ENCODE measurements at places on chromosomes 3 and 15.

DNA sequence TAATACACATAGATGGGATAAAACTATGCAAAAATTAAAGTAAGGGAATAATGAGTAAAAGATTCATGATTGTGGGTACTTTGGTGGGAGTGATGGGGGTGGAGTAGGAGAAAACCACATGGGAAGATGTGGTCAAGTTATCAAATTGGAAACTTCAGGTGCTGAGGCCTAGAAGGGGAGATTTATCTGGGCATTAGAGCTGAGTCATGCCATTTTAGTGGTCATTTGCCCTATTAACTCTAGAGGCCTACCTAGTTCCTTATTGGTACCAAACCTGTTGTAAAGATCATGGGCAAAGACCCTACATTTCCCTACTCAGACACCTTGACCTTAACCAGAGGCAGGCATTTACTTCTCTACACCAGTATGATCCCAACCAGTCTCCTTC, 125.9 kb upstream of the BCL6 start:
- DNase-seq, result no peak

- DNase-seq, result no peak
Measured at GRCh38 chr15:62881056-62881455, 161.5 kb upstream of the TPM1 start.

GRCh38 chr3:9852528-9852927, 8.7 kb upstream of the RPUSD3 start:
- no peak for DNase-seq

GRCh38 chr3:44902628-44903027, 28.2 kb downstream of the TGM4 start:
- no peak for DNase-seq

GRCh38 chr15:84832448-84833040, 15.4 kb downstream of the ALPK3 start:
- DNase-seq, result no peak
